T47D (cell line): ENCODE measurements at places on chromosomes 11 and 22.

- DNase-seq = no peak
These were observed 19.4 kb downstream of the TUBGCP6 start for GRCh38 chr22:50225200-50225969.

DNA sequence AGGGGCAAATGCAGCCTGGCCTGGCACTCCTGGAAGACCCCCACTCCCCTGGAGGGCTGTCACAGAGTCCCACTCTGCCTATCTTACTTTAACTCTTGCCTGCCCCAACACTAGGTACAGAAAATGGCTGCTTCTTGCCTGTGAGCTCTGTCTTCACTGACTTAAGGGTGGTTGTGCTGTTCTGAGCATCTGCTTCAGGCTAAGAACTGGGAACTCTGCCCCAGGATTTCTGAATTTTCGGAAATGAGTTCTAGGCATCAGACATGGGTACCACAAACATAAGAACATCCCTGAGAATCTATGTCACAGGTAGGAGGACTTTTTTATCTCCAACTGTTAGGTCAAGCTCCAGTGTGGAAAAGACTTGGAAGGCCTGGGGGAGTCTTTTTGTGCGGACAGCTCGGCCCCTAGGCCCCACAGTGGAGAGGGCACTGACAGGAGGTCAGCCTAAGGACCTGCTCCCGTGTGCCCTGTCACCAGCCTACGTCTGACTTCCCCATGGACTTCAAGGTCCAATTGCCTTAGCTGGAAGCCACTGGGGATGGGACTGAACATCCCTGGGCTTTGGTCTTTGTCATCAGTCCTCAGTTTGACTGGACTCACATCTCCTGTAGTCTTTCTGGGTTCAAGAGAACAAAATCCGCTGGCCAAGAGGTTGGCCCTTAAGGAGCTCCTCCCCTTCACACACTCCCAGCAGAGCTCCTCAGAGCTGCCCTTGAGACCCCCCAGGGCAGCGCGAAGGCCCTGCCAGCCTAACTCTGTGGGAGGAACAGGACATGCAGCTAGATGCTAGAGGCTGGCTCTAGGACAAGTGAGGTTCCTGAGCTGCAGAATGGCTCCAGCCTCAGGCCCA lies 31.9 kb downstream of the PPP2R1B start:
- DNase-seq = no peak

DNA sequence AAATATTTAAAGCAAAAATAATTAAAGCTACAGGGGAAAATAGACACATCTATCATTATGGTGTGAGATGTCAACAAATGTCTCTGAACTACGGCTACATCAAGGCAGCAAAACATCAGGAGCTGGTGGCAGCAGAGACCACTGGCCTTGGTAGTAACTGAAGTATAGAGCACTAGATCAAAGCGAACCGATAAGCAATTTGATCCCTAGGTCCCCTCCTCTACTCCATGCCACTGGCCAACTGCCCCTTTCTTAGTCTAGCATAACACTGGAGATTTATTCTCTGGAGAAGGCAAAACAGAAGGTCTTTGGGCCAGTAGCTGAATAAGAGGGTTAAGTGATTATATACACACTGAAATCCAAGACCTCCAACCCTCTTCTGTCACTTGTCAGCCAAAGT lies 13.6 kb upstream of the RAB3IL1 start:
- DNase-seq = no peak

- no peak for DNase-seq
These were observed 67.2 kb downstream of the ZC3H12C start for GRCh38 chr11:110160437-110160836.

DNA sequence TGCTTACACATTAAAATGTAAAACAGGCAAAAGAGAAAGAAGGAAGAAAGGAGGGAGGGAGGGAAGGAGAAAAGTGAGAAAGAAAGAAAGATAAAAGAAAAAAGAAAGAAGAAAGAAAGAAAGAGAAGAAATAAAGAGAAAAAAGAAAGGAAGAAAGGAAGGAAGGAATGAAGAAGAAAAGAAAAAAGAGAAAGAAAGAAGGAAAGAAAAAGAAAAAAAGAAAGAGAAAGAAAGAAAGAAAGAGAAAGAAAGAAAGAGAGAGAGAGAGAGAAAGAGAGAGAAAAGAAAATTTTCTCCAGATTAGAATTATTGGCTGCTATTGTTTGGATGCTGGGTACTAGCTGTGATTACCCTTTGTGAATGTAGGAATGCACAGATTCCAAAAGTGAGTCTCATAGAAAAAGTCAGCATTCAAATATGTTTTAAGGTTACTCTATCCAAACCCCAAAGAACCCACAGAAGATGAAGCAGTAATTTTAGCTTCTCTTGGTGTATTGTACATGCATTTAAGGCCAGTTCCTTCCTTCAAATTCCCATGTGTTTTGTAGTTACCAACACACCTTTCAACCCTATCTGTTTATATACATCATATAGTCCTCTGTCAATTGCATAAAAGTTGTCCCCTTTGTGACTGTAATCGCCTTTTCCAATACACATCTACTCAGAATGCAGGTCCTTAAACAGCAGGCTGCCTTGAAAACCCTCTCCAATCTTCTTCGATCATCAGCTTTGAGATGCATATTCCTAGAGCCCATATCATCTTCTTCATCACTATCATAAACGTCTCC lies 789 bp upstream of the FAM111A start:
- DNase-seq = no peak

DNA sequence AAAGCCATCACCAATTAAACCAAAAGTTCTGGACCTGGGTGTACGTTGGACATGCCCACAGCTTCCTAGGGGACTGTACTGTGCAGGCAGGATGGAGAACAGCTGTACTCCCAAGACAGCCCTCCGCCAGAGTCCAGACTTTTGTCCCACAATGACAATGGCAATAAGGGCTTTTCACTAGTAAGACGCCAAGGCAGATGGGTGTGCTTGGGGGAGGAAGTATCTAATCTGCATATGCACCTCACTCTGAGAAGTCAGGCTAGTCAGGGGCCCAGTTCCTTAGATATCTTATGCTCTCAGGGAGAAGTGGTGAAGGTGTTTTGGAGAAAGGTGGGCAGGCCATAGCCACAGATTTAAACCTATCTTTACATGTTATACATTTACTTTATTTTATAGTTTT lies 85.1 kb upstream of the USP47 start:
- no peak for DNase-seq

DNA sequence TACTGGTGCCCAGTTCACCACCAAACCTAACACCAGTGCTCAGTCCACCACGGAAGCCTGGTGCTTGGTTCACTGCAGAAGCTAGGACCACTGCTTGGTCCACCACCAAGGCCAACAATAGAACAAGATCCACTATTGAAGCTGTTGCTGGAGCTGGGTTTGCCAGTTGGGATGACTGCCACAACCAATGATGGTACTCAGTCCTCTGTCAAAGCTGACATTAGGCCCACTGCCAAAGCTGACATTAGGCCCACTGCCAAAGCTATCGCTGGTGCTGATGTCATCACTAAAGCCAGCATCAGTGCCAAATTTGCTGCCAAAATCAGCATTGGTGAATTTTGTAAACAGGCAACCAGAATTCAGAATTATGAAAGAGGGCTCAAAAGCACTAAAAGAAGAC lies 1850.2 kb upstream of the RAG2 start:
- no peak for DNase-seq

- DNase-seq = no peak
These were observed 3.4 kb upstream of the FAM83F start for GRCh38 chr22:39991159-39991860.

- DNase-seq = no peak
These were observed 14.2 kb upstream of the ZC3H12C start for GRCh38 chr11:110078923-110079544.
